ENCODE measurements at places on chromosomes 13 and 19. TPM values are rescaled to one million over a fixed set of nuclear protein-coding genes. Genes with fewer than 3 reads are reported as not detected.

Gene GIPC3
- 1.9 TPM for total RNA-seq

GRCh38 chr19:35395382-35396199, 24.7 kb downstream of the GPR42 start:
- peak; percentile 58 for DNase-seq

DNA sequence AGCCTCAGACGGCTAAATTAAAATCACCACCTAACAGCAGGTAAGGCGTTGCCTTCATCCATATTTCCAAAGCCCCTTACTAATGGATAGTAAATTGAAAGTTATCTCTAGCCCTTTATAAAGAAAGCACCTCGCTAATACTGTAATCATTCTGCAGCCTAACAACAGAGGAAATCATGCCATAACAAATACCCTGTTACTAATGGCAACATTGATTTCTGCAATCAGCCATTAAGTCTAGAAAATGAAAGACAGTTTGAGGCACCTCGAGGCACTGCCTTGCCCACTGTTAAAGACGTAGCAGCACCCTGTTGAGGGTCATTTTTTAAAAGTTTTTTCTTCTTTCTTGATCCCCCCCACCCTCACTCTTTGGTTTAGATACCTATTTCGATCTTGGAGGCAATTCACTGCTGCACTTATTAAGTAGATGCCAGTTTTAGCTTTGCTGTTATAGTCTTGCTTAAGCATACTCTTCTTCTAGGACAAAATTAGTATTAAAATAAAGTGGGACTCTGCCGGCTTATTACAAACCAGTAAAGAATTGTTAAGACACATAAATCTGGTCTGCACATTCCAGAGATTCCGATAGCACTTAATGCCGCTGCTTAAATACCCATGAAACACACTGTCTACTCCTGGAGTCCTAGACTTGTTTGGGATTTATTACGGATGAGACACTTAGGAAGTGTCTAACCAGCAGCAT, 74.8 kb downstream of the ZNF536 start:
- DNase-seq, result no peak

GRCh38 chr19:3678188-3678587, 22.1 kb downstream of the PIP5K1C start:
- DNase-seq, result no peak

Gene RNF113B
- total RNA-seq, result 11.2 TPM

GRCh38 chr19:21584537-21584936, 79.1 kb downstream of the ZNF429 start:
- DNase-seq, result no peak

GRCh38 chr19:39270036-39270871, 2.1 kb downstream of the IFNL2 start:
- no peak for DNase-seq
